Right lobe of liver (tissue), 6 donors: ENCODE measurements at places on chromosomes 5 and 9.

DNA sequence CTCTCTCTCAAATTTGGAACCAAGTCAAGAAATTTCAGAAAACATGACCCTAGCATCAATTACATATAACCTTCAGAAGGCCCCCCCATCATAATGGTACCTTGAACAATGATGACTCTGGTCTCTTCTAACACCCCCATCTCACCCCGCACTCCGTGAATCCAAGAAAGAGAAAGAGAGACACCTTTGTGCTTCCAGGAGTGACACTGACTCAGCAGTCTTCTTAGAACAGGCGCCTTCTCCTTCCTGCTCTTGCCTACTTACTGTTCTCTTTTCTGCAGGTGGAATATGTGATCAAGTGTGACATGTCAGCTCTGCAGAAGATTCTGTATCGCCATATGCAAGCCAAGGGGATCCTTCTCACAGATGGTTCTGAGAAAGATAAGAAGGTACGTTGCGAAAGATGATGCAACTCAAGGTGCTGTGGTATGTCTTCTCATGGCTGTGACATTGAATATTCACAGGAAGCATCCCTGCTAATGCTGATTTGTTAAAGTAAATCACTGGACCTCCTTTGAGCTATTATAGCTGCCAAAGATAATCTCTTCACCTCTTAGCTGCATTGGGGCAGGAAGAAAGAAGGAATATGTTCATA, 81.3 kb downstream of the SMARCA2 start:
- no peak for DNase-seq

DNA sequence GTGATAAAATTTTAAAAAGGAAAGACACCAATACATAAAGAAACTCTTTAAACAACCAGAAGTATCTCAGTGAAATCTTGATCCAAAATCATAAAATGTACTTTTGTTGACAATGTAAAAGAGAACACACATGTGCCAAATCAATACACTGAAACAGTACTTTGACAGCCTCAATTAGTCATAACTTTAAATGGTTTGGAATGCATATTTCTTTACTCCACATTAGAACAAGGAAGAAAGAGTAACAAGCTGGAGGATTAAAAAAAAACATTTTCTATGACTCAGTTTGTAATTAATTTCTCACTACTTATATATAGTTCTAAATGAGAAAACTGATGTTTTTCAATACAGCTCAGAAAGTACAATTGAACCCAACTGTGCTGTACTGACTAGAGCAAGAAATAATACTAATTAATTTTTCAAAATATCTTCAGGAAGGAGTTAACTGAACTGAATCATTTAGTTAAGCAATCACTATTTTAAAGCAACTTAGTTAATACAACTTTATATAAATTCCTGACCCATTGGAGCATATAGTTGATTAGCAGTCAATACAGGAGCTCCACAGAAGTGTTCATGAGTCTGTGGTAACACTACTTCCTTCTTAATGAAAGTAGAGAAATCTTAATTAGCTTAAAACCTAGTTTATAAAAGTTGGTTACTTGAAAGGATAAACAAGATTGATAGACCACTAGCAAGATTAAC, 101.0 kb downstream of the NR3C1 start:
- DNase-seq: no peak

DNA sequence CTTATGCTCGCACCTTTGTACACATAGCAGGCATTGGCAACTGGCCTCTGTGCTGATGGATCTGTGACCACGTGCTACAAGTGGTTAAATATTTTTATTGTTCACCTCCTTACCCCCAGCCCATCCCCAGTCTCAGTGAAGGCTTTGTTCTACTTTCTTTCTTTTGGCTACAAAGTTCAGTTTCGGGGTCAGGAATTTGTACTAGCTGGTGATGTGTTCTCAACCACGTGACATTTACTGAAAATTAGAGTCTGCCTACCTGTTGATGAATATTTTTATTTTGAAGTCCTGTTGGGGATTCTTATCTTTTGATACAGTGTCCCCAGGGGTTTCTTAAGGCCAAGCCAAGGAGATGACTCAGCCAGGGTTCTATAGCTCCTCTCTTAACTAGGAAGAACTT, 47.8 kb downstream of the C9orf57 start:
- DNase-seq: no peak

DNA sequence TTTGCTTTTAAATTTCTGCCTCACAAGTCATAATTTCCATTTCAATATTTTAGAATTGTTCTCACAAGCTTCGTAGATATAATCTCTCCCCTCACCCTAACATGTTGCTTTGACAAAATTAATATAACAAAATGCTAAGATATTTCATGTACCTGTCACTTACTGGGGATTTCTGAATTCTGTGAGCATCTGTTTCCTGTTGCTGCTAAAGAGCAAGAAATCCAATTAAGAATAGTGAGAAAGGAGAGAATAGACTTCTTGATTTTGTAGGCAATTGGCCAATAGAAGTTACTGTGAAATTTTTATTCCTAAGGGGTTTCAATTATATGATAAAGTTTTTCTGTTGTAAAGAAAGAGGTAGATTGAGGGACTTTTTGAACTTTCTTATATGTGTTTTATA, 796.5 kb upstream of the ARRDC3 start:
- DNase-seq: no peak

DNA sequence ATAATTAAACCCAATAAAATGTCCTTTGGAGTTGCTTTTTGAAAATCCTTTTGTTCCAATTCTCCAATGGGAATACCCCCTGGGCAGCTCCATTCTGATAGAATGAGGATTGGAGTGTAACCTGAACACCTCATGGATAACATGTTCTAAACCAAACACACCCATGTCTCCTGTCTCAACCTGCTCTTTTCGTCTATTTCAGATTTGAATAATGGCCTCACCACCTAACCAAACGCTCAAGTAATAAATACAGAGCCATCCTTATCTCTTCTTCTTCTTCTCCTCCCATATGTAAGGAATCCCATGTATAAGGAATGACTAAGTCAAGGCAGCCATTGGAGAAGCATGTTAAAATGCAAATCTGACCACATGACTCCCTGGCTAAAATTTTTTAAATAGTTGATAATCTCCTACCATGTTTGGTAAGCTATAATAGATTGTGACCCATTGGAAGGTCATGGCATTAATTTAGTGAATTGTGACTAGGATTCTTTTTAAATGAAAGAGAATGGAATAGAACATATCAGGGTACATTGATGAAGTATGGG, 26.0 kb downstream of the ELL2 start:
- no peak for DNase-seq

DNA sequence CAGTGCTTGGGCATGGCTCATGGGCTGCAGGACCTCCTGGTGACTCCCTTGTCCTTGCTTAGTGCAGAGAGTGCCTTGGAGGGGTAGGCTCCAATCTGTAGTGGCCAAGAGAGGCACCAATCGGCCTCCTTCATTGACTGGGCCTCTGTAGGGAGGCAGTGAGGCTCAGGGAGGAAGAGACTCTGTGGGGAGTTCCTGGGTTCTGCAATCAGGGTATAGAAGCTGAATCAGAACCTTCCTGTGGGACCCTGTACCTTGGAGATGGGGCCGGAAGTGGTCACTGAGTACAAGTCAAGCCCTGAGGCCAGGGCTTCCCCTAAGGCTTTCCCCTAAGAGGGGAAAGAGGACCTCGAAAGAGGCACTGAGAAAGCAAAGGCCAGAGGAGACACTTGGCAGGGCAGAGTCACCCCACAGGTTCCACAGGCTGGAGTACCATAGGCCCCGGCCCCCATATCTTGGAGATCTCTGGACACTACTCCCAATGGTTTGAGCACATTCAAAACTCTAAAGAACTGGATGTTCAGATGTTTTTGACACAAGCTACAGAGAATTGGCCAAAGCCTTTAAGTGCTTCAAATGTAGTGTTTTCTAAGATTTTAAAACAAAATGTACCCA, 190.5 kb downstream of the HSPA4 start:
- DNase-seq: no peak

GRCh38 chr9:102986425-102986824, 8.7 kb upstream of the CYLC2 start:
- DNase-seq: no peak

DNA sequence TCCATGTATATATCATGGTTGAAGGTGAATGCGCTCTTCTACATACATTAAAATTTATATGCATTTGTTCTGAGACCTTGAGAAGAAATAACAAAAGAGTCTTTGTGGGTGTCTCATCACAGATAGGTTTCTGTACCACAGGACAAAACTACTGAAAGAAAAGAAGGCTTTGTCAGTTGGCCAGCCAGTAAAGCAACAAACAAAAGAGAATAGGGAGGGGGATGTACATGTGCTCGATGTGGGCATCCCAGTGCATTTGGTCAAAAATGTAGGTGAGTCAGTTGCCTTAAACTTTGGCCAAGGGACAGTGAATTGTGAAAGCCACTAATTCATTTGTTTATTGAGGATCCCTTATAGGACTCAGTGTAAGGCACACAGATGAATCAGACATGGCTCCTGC, 13.3 kb downstream of the RBM18 start:
- no peak for DNase-seq

DNA sequence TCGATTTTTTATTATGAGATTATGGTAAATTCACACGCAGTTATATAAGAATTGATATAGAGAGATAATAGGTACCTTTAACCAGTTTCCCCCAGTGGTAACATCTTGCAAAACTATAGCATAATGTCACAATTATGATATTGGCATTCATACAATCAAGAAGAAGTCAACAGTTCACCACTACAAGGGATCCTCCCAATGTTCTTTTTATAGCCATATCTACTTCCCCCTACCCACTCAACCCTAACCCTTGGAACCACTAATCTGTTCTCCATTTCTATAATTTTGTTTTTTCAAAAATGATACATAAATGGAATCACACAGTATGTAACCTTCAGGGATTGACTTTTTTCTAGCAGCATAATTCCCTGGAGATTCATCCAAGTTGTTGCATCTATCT, 9.8 kb downstream of the ACTL7B start:
- no peak for DNase-seq

- no peak for DNase-seq
Measured at GRCh38 chr5:74889523-74890105, 23.4 kb upstream of the FAM169A start.

DNA sequence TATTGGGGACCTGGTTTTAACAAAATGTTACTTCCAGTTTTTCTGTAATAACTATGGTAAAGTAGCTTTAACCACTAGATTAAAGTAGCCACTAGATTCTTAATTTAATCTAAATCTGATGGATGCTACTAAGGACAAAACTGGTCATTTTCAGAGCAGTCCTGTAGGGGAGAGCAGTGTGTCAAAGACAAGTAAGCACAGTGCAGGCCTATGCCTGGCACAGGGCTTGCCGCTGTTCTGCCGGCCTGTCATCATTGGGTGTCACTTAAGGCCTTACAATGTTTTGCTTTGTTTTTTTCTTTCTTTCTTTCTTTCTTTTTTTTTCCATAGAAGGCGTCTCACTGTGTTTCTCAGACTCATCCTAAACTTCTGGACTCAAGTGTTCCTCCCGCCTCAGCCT, 53.0 kb upstream of the NXNL2 start:
- no peak for DNase-seq

- DNase-seq: no peak
Measured at GRCh38 chr5:9168791-9169556, 376.9 kb downstream of the SEMA5A start.
